Islet precursor cell (in vitro differentiated cells): ENCODE measurements at places on chromosomes 1 and 21.

- peak; percentile 65 for DNase-seq
Measured at GRCh38 chr1:119779869-119780356, 11.2 kb upstream of the HMGCS2 start.

- DNase-seq, result no peak
Measured at GRCh38 chr1:224329484-224329841, 509 bp downstream of the NVL start.

DNA sequence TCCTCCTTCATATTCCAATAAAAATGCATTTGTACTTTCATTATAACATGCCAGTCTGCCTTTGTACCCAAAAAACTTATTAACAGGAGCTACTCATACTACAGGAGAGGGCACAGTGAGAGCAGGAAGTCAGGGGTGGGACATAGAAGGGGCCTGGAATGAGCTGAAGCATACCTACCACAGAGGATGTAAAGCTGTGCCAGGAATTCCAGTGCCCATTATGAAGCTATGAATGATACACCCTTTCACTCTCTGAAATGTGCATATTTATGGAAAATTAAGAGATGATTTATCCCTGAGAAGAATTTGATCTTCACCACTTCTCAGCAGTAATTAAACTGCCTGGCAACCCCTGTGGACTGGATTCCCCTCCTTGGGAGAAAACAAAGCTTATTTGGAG lies 65.8 kb downstream of the ATP5PO start:
- no peak for DNase-seq

- no peak for DNase-seq
Measured at GRCh38 chr1:116956378-116956777, 45.2 kb upstream of the CD101 start.

DNA sequence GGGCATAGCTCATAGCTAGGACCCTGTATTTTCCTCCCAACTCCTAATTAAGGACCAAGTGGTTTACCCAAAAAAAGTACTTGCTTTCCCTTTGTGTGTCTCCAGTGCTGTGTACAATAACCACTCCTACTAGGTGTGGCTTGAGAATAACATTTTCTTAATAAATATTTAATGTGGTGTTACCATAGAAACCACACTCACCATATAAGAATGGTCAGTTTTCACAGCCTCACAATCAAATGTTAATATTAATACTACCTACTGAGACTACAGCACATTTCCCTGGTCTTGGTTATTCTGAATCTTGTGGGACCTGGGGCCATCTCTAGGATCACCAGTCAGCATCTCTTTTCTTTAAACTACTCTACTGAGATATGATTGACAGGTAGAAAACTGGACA lies 83.5 kb upstream of the BCAR3 start:
- DNase-seq, result no peak

- peak; percentile 90 for DNase-seq
Measured at GRCh38 chr1:209895709-209896108, 42.3 kb upstream of the SYT14 start.

DNA sequence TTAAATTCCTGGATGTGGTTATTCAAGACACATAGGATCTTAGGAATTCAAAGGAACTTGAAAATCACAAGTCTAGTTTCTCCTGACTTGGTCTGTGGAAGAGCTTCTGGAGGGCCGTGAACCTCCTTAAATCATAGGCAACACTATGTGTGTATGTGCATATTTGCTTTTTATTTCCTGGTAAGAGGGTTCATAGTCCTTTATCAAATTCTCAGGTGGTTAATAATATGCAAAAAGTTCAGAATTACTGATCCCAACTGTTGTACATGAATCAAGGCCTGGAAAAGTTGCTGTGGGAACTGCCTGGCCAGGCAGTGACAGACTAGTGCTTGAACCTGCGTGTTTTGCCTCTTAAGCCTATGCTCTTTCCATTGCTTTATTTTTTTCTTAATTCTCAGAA lies 12.9 kb downstream of the MTR start:
- no peak for DNase-seq

GRCh38 chr1:25651824-25652741 lies 35.5 kb downstream of the MAN1C1 start:
- DNase-seq, result no peak

- DNase-seq, result no peak
Measured at GRCh38 chr1:198337886-198338285, 181.1 kb downstream of the NEK7 start.

DNA sequence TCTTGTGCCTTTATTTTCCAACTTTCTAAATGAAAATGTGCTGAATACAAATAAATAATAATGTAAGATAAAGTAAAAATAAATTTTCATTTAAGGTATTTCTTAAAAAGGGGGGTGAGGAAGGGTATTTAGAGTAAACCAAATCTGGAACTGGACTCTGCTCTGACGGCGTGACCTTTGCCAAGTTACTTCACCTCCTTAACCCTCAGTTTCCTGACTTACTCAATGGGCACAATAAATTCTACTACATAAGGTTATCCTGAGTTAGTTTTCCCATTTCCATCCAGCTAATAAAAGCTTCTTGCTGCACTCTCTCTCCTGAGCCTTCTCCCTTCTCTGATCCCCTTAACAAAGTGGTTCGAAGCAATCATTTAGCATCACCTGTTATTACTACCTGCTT lies 93.9 kb downstream of the NID1 start:
- DNase-seq, result no peak
